GM10248 (cell line): ENCODE measurements at places on chromosomes 2 and 18.
A peak's percentile ranks its signal among the peaks of the same experiment; 100 is the strongest.

DNA sequence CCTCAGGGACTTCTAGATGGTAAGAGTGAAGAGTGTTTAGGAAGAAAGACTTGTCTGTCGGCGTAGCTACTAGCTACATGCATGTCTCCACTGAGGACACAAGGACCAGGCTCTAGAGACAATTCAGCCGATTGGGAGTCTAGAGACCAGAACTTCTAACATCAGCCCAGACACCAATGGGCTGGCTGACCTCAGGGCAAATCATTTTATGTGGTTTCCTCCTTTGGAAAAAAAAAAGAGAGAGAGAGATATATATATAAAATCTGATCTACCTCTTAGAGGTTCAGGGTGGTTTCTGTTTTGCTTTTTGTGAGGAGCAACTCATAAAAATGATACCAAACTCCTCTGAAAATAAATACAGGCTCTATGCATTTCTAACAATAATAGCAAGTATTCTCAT lies 212.8 kb downstream of the BCL2 start:
- peak; percentile 28 for DNase-seq

GRCh38 chr18:32366586-32367538 lies 103.8 kb downstream of the GAREM1 start:
- DNase-seq, result no peak

DNA sequence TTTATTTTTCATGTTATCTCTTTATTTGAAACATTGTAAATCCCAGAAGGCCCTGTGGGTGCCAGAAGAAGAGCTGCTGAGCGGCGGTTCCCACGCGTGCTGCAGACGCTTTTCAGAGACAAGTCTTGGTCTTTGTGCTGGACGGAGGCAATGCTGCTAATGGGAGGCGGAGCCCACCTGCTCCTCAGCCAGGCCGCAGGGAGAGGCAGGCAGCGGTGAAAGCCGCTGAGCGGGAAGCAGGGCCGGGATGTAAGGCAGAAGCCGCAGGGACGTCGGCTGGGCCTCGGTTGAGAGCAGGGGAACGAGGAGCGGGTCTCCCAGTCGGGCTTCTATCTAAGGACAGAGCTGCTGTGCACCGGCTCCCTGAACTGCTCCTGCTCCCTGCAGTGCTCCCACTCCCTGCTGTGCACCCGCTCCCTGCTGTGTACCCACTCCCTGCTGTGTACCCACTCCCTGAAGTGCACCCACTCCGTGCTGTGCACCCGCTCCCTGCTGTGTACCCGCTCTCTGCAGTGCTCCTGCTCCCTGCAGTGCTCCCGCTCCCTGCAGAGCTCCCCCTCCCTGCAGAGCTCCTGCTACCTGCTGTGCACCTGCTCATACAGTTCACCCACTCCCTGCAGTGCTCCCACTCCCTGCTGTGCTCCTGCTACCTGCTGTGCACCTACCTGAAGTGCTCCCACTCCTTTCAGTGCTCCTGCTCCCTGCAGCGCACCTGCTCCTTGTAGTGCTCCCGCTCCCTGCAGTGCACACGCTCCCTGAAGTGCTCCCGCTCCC lies 16.4 kb downstream of the TMEM18 start:
- no peak for DNase-seq

DNA sequence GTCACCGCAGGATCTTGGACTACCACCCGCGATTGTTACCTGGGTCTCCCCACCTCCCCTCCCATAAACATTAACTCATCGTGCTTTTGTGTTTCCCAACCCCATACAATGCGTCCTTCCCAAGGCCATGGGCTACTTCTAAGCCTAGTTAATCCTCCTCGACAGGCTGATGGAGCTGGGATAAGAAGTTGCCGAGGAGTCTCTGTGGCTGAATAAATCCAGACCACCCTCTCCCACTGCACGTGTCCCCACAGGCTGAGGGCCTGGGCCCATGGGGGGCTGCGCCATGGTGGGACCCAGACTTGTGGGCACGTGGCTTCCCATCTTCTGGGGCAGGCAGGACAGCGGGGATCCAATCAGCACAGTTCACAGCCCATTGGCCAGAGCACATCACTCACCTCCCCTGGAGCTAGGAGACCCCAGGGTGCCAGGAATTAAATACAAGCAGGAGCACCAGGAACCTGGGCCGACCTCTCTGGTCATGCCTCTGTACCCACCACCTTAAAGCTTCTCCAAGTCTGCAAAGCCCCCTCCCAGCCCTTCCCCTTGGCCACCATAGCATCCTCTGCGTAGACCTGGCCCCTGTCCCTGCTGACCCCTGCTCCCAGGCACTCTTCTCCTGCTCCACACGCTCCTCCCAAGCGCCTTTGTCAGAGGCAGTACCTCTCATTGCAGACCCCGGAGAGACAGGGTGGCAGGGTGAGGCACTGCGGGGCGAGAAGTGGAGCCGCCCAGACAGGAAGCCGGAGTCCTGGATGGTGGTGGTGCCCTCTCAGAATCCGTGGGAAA lies 51.0 kb upstream of the ID2 start:
- no peak for DNase-seq

- no peak for DNase-seq
Measured at GRCh38 chr2:174300114-174300513, 34.6 kb upstream of the SP9 start.
